ENCODE measurements at places on chromosomes 1 and 21. TPM values are rescaled to one million over a fixed set of nuclear protein-coding genes. Genes with fewer than 3 reads are reported as not detected.
A peak's percentile ranks its signal among the peaks of the same experiment; 100 is the strongest.

IL24 gene
- total RNA-seq: not detected

TOMM40L gene
- total RNA-seq: 13.4 TPM

- no peak for DNase-seq
Observed at GRCh38 chr1:111635324-111636009, 15.9 kb downstream of the RAP1A start.

DNA sequence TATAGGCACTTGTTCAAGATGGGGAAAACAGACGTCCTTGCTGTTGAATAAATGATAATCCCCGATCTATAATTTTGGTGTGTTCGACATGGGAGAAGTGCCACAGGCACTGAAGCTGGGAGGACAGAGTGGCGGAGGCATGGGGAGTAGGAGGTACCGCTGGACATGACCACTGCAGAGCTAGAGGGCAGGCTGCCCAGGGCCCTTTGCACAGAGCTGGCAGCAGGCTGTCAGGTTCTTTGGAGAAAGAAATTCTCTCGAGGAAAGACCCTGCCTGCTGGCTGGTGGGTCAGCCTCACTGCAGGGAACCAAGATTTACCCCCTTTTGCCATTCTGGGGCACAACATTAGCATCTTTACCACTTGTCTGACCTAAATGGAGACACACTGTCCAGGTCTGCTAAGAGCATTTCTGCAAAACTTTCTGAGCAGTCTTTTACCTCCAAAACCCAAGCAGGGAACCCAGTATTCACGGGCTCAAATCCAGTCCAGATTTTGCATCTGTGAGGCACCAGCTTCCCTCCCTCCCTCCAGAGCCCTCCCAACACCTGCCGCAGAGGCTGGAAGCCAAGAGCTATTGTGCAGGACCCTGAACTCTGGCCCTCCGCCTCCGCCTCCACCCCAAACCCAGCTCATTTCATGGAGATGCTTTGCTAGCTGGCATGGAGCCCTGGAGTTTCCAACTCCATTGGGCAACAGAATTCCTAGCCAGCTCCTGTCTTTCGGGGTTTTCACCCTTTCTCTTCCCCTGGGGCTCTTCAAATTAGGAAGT, 142.3 kb downstream of the PLXNA2 start:
- no peak for DNase-seq

GRCh38 chr1:234851450-234852438, 241.8 kb upstream of the IRF2BP2 start:
- DNase-seq: no peak

DNA sequence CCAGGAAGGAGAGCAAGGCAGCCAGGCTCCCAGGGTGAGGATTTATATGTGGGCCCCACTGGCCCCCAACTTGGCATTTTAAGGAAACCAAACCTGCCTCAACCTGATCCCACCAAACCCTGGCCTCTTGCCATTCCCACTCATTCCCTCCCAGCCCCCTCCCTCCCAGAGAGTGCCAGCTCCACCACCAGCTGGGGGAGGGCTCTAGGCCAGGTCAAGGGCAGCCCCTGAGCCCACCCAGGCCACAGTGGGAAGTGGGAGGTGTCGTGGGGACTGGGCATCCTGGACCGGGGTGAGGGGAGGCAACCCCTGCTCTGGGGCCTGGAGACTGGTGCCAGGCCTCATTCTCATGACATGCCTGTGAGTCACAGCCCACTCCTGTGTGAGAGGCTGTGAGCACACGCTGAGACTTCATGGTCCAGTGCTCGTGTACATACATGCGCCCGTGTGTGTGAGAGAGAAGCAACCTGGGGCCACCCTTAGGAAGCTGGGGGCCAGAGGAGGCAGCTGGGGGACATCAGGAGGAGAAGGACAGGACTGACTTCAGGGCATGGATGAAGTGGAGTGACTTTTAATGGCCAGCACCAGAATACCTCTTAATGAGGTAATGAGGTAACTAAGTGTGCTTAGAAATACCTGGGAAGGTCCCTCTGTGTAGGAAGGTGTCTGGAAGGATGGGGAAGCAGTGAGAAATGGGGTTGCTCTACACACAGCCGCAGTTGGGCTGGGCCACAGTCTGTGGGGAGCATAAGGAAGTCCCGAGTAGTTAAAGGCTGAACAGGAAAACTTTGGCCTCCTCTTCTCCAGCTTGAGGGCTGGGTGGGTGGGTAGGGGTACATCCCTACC, at the start of gene S100A2:
TSS of gene S100A2 (minus strand) at position 316 of the 846 bp plus-strand sequence. CDS start 1,967 bp downstream, outside the sequence.
- DNase-seq: peak; percentile 66
